Memory B cell (primary cell): ENCODE measurements at places on chromosomes 3 and 15.

DNA sequence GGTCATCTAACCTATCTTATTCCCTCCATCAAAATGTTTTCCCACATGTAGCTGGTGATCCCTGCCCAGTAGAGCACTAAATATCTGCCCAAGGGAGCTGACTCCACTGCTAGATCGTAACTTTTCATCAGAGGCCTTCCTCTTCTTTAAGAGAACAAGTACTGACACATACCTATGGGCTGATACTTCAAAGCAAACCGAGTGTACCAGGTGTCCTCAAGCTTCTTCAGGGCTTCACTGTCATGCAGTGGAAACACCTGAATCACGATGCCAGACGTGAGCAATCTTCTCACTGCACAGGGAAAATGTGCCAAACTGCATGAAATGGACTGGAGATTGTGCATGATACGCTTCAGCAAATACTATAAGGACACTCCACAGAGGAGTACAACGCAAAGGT lies 41.6 kb downstream of the ANO10 start:
- peaks cover 3% of the 10 kb centered on the region for H3K4me1 ChIP-seq
- H3K27me3 ChIP-seq, result no peaks in the 10 kb centered on the region
- no peak for DNase-seq

- H3K4me1 ChIP-seq, result peaks cover 3% of the 10 kb centered on the region
- H3K4me3 ChIP-seq, result no peak overlapping the region
These were observed 33.8 kb downstream of the AMOTL2 start for GRCh38 chr3:134340362-134340981.

DNA sequence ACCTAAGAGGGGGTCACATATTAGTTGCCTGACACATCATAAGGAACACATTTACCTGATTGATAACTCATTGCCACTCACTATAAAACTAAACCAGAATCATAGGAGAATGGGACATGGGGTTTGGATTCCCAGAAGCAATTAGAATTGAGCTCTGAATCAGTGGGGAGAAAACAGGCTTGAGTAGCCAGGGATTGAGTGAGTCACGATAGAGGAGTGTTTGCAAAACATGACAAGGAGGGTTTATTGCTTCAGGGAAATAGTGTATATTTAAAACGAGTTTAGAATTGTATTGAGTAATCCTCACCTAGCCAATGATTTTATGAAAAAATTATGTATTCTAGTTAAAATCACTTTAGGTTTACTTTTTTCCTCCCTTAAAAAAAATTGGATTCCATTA lies 101.1 kb upstream of the THRB start:
- no peak overlapping the region for H3K4me3 ChIP-seq
- H3K4me1 ChIP-seq, result no peaks in the 10 kb centered on the region
- DNase-seq, result no peak
- no peak overlapping the region for H3K27ac ChIP-seq

DNA sequence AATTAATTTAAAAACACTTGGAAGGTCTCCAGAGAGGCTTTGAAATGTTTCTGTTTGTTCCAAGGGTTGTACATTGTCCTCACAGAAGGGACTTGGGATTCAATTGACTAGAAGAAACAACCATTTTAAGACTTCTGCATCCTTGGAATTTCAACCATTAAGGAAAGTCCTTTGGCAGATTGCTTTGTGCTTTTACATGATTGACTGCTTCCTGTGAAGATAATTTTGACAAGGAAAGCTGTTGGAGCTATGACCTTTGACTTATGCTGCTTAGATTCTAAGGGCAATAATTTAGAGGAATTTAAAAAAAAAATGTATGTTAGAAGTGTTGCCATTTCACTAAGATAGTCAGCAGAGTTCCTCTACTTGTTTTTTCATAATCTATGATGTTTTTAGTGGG lies 483.9 kb upstream of the TBL1XR1 start:
- H3K4me3 ChIP-seq, result no peak overlapping the region
- no peaks in the 10 kb centered on the region for H3K27me3 ChIP-seq
- no peak overlapping the region for H3K27ac ChIP-seq
- no peaks in the 10 kb centered on the region for H3K4me1 ChIP-seq
- no peaks in the 10 kb centered on the region for H3K36me3 ChIP-seq
- no peak for DNase-seq

DNA sequence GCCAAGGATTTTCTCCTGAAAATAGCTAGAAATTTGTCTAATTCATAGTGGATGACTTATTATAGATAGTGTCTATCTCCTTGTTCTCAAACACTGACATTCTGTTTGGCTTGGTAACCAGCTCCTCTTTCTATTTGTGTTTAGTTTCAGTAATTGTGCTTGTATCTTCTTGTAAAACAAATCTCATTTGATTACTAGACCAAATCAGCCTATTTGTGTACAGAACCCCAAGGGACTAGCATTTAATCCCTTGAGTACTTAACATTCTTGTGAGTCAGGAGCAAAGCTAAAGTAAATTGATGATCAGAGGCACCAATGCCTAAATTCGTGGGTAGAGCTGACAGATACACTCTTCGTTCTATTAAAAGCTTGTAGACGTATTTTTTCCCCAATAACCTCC lies 306.5 kb upstream of the SLITRK3 start:
- no peaks in the 10 kb centered on the region for H3K27me3 ChIP-seq
- no peaks in the 10 kb centered on the region for H3K36me3 ChIP-seq
- H3K4me3 ChIP-seq, result no peak overlapping the region
- H3K4me1 ChIP-seq, result no peaks in the 10 kb centered on the region
- no peak overlapping the region for H3K27ac ChIP-seq

- H3K27ac ChIP-seq, result no peak overlapping the region
- peaks cover 8% of the 10 kb centered on the region for H3K4me1 ChIP-seq
- H3K36me3 ChIP-seq, result peaks cover 31% of the 10 kb centered on the region
These were observed 20.5 kb upstream of the ANPEP start for GRCh38 chr15:89835176-89835564.
